ENCODE measurements at places on chromosomes 4 and X.

DNA sequence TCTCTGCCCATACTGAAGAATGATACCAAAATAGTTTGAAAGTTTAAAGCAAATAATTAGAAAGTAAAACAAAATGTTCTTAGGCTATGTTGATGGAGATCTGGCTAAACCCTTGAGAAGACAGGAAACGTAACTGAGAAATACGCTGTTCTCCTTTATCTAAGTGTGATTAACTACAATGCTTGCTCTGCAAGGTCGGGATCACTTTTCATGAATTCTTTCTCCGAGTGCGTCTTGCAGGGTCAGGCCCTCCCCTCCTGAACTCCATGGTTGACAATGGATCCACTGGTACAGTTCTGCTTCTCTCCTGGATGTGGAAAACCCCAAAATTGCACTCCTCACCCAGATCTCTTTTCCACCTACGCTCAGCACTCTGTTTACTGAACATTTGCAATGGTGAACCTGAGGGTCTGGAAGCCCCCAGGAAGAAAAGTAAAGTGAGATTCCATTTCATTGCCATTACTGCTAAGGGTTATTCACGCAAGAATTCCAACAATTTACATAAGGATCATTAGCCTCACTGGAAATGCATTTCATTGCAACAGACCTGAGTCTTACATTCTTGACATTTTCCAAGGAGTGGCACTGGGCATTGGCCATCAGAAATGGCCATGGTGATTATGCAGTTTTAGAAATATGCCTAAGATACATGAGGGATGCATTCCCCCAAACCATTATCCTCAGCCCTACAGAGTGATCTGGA, 24.6 kb upstream of the WWC2 start:
- DNase-seq: no peak

GRCh38 chr4:25531272-25531671, 124.4 kb upstream of the SLC34A2 start:
- no peak for DNase-seq

DNA sequence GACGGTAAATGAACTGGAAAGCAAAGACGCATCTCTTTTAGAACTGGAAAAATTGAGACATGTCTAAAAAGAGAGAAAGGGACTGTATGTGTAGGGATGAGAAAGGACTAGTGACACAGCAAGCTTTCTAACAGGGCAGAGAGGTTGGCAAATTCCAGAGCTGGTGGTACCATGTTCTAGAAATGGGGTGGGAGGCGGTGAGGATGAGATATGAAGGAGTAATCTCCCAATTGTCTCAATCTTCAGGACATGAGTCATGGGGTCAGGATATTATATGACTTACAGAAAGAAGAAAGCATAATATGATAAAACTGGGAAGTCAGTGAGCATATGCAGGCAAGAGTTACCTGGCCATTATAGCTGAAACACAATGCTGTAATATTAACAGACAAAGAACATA, 14.2 kb downstream of the TAB3 start:
- no peak for DNase-seq

GRCh38 chr4:183544109-183544508, 39.3 kb downstream of the ING2 start:
- no peak for DNase-seq

DNA sequence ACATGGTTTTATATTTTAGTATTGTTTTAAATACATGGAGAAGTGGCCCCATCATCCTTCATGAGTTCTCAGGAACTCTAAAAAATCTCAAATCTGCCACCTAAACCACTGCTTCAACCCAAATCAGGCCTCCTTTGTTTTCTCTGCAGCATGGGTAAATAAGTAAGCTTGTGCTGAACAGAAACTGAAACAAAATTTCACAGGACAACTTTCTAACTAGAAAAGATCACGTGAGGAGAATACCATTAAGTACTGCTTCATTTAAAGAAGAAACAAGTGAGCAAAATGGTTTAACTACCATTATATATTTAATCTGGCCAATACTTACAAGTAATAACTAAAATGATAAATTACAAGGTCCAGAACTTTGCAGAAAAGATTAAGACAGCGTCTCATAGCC, 2.5 kb downstream of the ARAP2 start:
- no peak for DNase-seq

DNA sequence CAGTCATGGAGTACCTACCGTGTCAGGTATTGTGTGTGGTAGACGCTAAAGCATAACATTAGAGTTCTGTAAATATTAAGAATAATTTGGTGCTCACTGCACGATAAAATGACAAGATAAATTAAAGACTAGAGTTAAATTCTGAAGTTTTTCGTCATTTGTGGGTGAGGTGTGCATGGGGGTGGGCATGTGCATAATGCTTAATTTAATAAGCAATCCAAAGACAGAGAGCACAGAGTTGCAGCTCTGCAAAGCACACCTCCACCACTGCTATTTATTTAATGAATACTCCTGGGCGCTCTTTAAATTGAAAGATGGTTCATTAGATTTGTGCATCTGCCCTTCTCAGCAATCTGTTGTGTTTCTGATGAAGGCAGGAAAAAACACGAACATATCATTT, 62.6 kb downstream of the GATB start:
- DNase-seq: no peak

GRCh38 chr4:80967346-80967745, 63.2 kb upstream of the BMP3 start:
- no peak for DNase-seq

DNA sequence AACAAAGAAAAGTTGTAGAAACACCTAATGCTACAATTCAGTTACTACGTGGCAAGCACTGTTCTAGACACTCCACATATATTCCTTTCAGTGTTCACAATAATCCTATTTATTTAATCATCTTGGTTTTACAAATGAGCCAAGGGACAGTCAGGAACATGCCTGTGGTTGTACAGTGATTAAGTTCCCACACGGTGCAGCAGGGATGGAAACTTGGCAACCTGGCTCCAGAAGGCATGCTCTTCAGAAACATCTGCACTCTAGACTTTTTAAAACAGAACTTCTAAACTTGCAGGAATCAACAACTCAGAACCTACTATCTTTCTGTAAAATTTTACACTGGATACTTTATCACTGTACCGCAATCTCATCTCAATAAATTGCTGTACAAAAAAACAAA, 32.1 kb downstream of the TAPT1 start:
- no peak for DNase-seq

GRCh38 chrX:132609362-132609848, 120.6 kb upstream of the MBNL3 start:
- DNase-seq: no peak

- no peak for DNase-seq
Observed at GRCh38 chrX:89034679-89035078, 287.7 kb downstream of the CPXCR1 start.

DNA sequence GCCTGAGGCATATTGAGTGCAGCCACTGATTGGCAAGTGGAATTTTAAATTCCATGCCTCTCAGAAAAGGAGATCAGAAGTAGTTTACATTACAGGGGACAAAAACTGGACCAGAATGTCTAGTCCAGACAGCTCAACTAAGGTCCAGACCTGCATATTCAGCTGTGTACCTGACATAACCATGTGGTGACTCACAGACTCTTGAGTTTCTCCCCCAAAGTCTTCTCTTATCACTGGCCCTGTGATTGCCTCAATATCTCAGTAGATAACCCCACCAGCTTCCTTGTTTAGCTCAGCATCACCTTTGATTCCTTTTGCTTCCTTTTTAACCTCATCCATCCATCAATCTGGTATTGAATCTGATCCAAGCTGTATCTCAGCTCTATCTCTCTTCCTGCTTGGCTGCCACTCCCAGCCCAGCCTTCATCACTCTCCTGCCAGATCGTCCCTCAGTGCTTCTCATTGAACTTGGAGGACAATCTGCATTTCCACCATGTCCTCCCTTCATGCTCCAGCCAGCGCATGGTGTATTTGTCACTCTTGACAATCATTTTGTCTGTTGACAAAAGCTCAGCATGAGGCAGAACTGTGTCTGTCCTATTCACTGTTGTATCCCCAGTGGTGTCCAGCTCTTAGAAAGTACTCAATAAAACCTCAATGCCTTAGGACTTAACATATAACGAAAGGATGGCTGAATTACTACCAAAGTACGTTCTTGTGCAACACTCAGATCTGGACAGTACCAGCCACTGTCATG, 27.8 kb upstream of the SLC2A9 start:
- DNase-seq: no peak

GRCh38 chrX:39161611-39162255, 360.5 kb downstream of the MID1IP1 start:
- DNase-seq: no peak

DNA sequence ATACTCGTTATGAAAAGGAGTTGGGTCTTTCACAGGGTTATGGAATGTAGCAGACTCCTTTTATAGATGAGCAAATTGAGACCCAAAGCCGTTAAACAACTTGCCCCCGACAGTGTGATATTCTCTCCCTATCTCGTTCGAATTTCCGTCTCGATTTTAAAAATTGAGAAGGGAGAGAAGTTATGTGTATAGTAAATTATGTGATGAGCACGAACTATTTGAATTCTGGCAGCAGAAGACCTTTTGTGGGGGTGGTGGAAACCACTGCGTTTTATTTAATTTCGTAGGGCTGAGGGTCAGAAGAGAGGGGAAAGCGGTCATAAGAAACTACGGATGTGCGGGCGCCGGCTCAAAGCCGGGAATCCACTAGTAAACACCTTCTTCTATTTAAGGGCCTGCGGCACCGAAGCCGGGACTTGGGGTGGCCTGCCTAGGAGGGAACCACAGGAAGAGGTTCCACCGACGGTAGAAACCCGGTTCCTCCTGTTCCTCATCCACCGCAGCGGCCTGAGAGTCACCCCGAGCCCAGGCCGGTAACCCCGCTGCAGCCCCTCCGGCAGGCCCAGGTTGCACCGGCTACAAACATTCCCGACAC, 1.5 kb upstream of the DDX3X start:
- peak; percentile 25 for DNase-seq

DNA sequence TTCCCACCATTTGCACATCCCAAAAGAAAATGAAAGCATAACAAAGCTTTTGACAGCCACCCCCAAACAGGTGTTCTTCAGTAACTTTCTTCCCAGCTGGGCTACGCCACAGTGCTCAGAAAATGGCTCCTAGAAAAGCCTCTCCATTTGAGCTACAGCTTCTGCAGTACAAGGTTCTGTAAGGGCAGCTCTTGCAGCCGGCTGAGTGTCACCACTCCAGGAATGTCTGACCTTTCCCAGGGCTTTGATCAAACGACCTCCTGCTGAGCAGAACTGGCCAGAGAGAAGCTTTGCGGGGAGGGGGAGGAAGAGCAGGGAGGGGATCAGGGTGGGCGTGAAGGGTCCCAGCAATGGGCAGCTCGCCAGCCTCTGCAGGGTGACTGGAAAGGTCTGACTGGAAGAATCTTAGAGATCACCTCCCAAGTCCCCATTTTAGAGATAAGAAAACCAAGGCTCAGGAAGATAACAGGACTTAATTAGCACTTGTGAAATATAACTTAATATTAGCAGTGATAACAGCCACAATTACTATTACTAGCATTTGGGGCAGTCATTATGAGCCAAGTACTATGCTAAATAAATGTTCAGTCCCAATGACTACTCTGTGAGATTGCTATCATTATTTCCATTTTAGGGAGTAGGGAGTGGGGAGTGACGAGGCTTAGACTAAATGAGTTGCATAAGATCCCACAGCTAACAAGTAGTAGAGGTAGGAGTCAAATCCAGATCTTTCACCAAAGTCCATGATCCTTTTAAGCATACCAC, 51.1 kb downstream of the LEF1 start:
- no peak for DNase-seq

DNA sequence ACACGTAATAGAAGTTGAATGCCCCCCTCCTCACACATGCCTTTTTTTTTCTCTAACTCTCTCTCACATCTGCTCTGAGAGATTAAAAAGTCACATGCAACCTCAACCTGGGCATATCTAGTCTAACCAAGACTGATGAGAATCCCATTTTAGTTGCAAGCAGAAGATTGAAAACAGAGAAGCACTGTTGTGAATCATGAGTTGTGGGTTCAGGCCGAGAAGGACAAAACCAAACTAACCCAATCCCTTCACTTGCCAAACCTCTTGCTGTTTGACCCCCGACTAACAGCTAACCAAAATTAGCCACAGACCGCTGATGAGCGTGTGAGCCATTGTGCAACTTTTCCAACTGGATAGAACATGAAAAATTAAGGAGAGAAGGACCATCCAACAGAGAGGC, 31.8 kb downstream of the CXCL1 start:
- no peak for DNase-seq

DNA sequence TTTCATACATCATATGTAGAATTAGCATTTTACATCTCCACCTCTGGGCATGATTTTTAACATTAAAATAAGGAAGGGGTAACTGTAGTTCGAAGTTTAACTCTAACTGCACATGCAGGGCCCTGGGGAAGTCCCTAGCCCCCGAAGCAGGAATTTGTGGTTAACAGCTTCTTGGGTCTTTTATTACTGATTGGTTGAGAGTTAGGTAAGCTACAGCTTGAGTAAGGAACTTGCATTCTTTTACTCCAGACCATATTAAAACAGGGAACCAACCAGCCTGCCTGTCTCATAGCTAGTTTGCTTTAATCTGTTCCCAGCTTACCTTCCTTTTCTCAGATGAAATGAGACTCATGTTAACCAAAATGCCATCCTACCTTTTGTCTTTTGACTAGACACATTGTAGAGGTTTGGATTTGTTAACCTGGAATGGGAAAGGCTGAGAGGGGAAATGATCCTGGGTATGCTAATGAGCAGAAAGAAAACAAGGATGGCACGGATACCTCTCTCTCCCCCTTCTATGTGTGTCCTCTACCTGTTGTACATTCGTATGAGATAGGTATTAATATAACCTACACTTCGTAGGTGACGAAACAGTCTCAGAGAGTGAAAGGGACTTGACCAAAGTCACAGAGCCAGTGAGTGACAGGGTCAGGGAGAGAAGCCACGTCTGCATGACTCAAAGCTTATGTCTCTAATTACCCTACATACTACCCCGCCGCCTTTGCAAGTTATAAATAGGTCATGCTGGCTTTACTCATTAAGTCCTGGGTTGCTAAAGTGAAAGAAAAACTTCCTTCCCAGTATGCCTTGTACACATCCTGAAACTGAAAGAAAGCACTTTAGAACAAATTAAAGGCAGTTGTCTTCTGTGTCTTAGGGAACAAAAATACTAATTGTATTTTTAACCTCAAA, 119.5 kb upstream of the AFF2 start:
- no peak for DNase-seq

- no peak for DNase-seq
Observed at GRCh38 chrX:102708900-102709299, 3.3 kb upstream of the GPRASP2 start.

- DNase-seq: no peak
Observed at GRCh38 chrX:46152756-46153155, 392.5 kb downstream of the ZNF674 start.

DNA sequence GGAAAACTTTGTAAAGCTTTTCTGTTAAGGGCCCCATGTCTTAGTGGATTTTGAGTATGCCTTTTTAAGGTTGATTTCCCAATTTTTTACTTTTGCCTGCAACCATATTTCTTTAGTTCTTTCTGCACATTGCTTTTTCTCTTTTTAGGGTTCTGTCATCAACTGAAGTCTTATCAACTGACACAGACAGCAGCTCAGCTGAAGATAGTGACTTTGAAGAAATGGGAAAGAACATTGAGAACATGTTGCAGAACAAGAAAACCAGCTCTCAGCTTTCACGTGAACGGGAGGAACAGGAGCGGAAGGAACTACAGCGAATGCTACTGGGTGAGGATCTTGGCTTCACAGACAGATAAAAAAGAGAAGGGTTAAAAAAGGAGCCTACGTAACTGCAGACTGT, 27.8 kb downstream of the TAF1 start:
- DNase-seq: no peak

GRCh38 chr4:26787461-26788340, 72.9 kb upstream of the STIM2 start:
- peak; percentile 35 for DNase-seq

GRCh38 chr4:112492321-112492720, 23.7 kb downstream of the NEUROG2 start:
- DNase-seq: no peak

- no peak for DNase-seq
Observed at GRCh38 chr4:124067046-124067445, 645.5 kb downstream of the ANKRD50 start.
